GM23338 (cell line): ENCODE measurements at places on chromosomes 2 and 18.

DNA sequence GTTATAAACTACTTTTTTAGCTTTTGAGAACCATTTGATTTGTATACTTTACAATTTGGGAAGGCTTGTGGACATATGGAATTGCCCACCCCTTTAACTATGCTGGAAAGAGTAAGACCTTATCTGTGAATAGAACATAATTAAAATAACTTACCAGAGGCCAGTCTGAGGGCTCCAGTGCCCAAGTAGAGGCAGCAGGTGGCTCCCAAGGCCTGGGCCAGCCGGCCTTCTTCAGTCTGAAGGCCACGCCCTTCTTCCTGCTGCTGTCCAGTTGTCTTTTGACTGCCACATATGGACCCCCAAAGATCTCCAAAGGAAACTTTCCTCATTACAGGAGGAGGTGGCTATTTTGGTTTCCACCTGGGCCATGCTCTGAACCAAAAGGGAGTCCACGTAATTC, 12.0 kb upstream of the IL18RAP start:
- no peak for DNase-seq

- DNase-seq: no peak
Observed at GRCh38 chr18:79784965-79785770, 12.6 kb upstream of the KCNG2 start.

DNA sequence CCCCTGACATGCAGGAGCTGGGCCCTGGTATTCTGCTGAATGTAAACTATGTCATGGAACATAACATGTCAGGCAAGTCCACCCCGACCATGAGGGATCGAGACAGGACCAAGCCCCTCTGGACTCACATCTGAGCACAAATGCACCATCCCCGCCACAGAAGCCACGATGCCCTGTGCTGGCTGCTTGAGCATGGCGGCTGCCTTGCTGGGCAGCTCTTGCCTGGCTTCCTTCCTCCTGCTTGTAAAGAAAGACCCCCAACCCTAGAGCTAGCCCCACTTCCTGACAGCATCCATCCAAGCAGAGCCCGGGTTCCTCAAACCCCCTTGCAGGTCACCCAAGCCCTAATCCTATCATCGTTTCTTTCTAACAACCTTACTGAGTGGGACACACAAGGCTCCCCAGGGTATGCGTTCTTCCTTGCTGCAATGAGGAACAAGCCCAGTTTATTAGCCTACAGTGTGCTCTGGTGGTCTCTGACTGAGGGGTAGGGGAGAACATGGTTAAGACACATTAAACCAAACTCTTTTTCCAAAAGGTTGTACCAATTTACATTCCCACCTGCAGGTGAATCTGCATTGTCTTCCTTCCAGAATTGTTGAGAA, 26.6 kb downstream of the PTPN18 start:
- DNase-seq: no peak

- no peak for DNase-seq
Observed at GRCh38 chr2:146994246-146994645, 850.6 kb upstream of the ACVR2A start.

DNA sequence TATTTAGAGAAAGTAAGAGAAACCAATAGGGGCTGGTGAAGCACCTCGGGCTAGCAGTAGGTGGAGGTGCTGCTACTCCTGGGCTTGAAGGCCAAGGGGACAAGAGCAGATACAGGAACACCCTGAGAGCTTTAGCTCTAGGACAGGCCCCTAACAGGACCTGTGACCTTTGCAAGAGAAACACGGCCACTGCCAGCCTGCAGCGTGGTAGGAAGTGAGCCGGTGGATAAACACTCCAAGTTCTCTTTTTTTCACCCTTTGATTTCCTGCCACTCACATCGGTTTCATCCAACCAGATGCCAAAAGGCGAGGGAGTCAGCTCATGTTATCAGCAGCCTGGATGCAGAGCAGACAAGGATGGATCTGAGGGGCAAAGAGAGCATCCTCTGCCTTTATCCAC, 66.8 kb upstream of the SPRED2 start:
- no peak for DNase-seq

DNA sequence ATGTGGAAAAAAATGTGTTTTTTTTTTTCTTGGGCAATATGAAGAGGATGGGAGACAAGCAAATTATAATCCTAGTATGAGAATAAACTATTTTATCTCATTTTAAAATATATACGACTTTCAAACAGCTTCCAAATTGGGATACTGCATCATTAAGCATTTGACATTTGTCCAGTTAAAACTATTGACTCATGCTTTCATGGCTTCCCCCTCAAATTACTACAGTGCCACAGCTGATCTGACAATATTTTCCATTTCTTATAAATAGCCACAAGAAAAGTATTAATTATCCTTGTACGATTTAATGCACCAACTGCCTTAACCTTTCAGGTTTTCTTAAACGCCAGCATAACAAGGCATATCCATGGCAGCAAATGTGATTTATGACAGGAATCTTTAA, 1134.8 kb upstream of the ZEB2 start:
- no peak for DNase-seq

- no peak for DNase-seq
Observed at GRCh38 chr2:177682836-177683660, 290.5 kb downstream of the AGPS start.

- DNase-seq: no peak
Observed at GRCh38 chr2:32222966-32223365, 41.7 kb downstream of the NLRC4 start.

- no peak for DNase-seq
Observed at GRCh38 chr18:22551536-22552151, 133.9 kb upstream of the CTAGE1 start.

- no peak for DNase-seq
Observed at GRCh38 chr2:175277772-175278171, 96.3 kb upstream of the ATP5MC3 start.
